A673 (cell line): ENCODE measurements at places on chromosomes 16 and 17. TPM values are rescaled to one million over a fixed set of nuclear protein-coding genes. Genes with fewer than 3 reads are reported as not detected.

- DNase-seq, result no peak
Observed at GRCh38 chr16:57380671-57381462, 8.6 kb downstream of the CX3CL1 start.

Gene PTX4
- not detected in 2 replicates for total RNA-seq

DNA sequence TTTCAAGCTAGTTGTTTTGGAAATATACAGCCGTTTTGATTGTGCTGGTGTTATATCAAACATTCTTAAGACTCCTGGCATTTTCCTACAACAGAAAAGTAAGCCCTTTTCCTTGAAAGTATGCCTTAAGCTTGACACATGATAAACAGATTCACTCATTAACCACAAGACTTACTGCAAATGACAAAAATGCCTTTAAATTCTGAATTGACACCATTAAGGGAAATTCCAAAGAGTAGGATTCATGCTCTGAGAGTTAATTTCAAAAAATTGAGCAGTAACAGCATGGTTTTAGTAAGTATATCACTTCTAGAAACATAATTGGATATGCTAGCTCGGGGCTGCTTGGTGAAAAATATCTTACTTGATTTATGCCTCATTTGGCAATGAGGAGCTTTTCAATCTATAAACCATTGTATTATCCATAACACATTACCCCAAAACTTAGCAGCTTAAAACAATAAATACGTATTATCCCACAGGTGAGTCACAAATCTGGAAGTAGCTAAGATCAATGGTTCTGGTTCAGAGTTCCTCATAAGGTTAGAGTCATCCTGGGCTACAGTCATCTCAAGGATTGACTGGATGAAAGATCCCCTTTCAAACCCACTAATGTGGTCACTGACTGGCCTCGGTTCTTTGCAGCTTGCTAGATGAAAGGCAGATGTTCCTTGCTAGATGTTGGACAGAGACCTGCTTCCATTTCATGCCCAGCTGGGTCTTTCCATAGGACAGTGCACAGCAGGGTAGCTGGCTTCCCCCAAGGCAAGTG is 8.2 kb upstream of the PHAF1 start:
- no peak for DNase-seq

- peak; percentile 61 for DNase-seq
Observed at GRCh38 chr16:69187446-69188235, 677 bp downstream of the SNTB2 start.

- DNase-seq, result no peak
Observed at GRCh38 chr17:81713004-81713555, 996 bp downstream of the SLC25A10 start.

DNA sequence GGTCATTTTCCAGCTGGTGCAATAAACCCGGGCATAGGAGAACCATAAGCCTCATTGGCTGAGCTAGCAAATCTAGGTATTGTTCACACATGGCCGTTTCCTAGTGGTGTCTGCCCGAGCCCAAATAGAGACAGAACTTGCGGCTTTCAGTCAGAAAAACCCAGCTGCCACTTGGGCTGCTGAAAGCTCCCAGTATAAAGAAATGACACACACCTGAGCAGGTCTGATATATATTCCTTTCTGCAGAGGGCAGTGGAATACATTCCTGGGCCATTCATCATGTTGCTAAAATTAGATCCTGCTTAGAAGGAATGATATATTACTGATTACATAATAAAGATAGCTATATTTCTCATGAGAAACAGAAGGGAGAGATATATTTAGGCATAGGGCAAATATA is 83.9 kb upstream of the IRX5 start:
- DNase-seq, result no peak

DNA sequence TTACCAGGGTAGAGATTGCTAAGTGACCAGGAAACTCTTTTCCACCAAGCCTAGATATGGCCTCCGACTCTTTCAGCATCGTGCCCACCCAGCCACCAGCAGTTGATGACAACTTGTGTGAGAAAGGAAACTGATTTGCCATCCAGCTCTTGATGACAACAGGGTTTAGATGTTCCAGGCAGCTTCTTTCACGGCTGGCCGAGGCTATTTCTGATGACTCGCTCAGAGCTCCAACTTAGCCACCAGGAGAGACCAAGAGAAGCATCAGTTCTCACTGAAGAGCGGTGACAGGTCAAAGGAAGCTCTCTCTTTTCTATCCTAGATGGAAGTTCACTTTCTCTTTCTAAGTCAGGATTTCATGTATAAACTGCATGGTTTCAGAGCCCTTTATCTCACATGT is 61.2 kb downstream of the MPHOSPH6 start:
- no peak for DNase-seq

Gene NLRC3
- total RNA-seq, result 0.07 and 0.09 TPM in 2 replicates

- DNase-seq, result peak; percentile 66
Observed at GRCh38 chr17:49146620-49147306, 14.2 kb downstream of the B4GALNT2 start.

DNA sequence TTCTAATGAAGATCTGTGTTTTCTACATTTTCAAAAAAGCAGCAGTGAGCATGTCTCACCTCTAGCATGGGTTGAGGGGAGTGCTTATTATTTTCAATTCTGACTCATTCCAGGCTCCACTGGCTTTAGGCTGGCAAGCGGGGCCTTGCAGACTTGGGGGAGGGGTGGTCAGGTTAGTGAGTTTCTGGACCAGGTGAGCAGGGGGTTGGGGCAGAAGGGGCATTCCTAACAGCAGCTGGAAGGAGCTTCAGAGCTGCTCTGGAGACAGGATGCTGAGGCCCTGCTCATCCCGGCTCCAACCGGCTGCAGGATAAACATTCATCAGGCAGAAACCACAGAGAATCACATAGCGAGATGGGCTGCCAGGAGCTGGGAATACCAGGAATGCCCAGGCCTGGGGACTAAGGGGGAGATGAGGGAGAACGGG is 10.5 kb upstream of the KRT19 start:
- no peak for DNase-seq

GRCh38 chr17:80311216-80311827 is 50.7 kb downstream of the RNF213 start:
- no peak for DNase-seq

DNA sequence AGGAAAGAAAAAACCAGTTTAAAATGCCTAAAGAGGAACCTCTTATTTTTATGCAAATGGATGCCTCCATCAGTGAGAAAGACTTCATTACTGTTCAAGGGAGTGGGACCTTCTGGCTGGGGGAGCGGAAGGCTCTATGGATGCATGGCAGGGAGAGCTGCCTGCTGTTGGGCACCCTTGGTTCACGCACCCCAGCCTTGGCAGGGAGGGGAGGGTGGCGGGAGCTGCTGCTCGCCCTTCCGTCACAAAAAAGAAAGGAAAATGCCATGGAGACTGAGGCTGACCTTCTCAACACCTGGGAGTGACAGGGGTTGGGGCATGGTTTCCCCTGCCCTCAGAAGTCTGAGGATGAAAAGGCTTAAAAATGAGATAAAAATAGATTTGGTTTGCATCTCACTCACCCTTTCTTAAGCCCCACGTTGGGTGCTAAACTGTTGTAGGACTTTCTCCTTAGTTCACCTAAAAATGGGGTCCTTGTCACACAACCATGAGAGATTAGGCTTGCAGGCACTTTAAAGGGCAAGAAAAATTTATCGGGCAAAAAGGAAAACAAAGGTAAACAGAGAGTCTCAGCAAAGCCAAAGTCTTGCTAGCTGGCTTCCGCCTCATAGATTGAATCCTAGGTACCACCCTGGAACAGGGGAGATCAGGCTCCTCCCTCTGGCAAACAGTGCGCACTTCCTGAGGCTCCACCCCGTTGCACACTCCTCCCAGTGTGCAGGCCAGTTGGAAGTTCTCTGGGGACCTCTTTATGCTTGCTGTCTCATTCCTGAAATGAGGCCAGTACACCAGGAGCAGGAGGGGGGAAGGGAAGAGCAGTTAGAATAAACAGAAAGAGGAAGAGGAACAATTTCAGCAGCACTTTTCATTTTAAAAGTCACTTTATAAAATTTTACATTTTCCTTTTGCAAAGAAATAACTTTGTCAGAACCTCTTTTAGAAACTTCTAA is 31.6 kb downstream of the PHKB start:
- DNase-seq, result peak; percentile 39

DNA sequence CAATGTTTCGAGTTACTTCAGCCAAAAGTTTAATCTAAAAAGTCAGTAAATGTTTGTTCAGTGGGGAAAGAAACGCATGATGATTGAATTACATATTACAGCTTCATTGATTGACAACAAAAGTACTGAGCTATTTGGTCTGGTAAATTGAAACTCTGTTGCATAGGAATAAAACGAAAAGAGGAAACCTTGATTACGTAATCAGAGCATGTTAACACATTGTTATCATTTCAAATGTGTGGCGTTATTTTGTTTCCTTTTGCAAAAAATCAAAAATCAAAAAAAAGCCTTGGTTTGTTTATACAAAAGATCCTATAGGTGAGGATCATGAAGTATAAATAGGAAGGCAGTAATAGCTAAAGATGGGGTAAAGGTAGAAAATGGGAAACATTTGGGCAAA is 19.5 kb upstream of the CA10 start:
- DNase-seq, result no peak

GRCh38 chr16:89019511-89019910 is 42.5 kb upstream of the CBFA2T3 start:
- DNase-seq, result no peak

- no peak for DNase-seq
Observed at GRCh38 chr16:59042301-59042700, 308.2 kb upstream of the GOT2 start.

- no peak for DNase-seq
Observed at GRCh38 chr16:2482708-2483534, 8.0 kb downstream of the TBC1D24 start.
